ENCODE measurements at places on chromosomes 3 and 15.

DNA sequence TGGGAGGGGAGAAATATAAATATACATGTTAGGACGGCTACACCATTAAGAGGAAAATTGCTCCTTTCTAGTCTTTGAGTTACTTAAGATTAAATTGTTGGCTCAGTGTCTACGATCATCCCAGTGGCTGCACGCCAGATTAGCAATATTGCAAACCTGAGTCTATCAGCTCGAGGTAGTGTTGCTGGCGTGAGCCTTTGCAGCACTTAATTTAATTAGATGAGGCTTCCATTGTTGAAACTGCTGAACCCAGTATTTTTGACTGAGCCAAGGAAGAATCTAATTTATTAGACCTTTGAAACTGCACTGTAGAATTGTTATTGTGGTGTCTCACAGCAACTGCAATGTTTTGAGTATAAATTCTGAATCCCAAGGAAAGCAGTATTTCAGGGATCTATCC lies 782.4 kb upstream of the ROBO1 start:
- DNase-seq: no peak

DNA sequence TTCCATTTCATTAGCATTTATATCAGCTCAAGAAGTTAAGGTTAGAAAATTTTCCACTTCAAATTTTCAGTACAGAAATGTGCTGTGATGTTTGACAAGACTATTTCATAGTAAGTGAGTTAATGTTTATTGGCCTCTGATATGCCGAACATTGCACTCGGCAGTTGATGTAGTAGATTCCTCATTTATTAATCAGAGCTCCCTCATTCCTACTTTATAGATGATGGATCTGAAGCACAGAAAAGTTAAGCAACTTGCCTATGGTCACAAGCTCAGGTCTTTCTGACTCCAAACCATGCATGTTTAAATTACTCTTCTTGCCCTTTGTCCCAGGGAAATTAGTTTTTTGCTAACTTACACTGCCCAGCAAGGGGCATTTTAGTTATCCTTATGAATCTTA lies 92.0 kb downstream of the ATG7 start:
- DNase-seq: no peak

- DNase-seq: no peak
Measured at GRCh38 chr3:11035757-11036505, 43.4 kb downstream of the SLC6A1 start.

DNA sequence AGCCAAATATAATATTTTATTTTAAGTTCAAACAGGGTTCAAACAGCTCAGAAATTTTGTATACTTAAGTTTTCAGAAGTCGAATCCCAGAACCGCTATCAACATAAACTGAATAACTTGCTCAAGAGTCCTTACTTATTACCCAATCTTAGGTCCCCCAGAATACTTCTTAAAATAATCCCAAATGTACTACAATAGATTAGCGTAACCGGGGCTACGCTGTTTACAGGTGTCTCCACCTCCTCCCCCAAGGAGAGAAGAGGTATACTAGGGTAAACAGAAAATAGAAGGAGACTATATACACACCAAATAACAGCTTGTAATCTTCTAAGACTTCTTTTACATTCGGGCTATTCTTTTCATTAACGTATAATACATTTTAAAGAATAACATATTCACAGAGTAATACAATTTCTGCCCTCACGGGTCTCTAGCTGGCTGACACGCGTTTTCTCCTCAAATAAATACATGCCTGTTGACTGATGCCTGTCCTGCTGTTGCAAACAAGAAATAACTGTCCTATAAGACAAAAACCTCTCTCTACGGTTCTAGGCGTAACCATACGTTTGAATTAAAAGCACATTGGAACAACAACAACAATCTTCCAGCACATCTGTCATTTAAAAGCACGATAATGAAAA lies 1.3 kb downstream of the DENND4A start:
- DNase-seq: no peak

- DNase-seq: no peak
Measured at GRCh38 chr3:71541313-71541712, 42.2 kb downstream of the FOXP1 start.

GRCh38 chr15:81363718-81364500 lies 10.1 kb downstream of the TMC3 start:
- no peak for DNase-seq

Data from thyroid gland (tissue), 4 donors.